Motor neuron (in vitro differentiated cells): ENCODE measurements at places on chromosomes 2 and 18. TPM values are rescaled to one million over a fixed set of nuclear protein-coding genes. Genes with fewer than 3 reads are reported as not detected.

Gene CCDC150
- total RNA-seq, result 2.8 and 4.4 TPM in 2 replicates

Gene OR6B2
- total RNA-seq, result 0.56 TPM in 1 of 2 replicates, not detected in the other

Gene C2orf80
- 0.61 and 1.6 TPM in 2 replicates for total RNA-seq

Gene LAMA1
- 7.4 and 8.8 TPM in 2 replicates for total RNA-seq

Gene C2orf66
- total RNA-seq, result 0.14 and 0.25 TPM in 2 replicates

Gene DAW1
- 0.08 and 0.18 TPM in 2 replicates for total RNA-seq

Gene ESPNL
- total RNA-seq, result 0.11 and 0.38 TPM in 2 replicates

Gene CFC1
- 0.58 TPM in 1 of 2 replicates, not detected in the other for total RNA-seq

Gene MYOM1
- 0.87 and 1.2 TPM in 2 replicates for total RNA-seq

Gene ALPG
- total RNA-seq, result 0.38 and 0.39 TPM in 2 replicates

Gene ADGRF3
- total RNA-seq, result 0.97 and 1.1 TPM in 2 replicates

Gene GPBAR1
- 0.64 and 0.67 TPM in 2 replicates for total RNA-seq

Gene RANBP2
- total RNA-seq, result 45.3 and 49.1 TPM in 2 replicates

Gene ANO7
- 0.71 and 1.1 TPM in 2 replicates for total RNA-seq

Gene CXCR1
- total RNA-seq, result 0.13 TPM in 1 of 2 replicates, not detected in the other

Gene DPP4
- 1.0 and 1.7 TPM in 2 replicates for total RNA-seq

Gene PLB1
- total RNA-seq, result 0.75 and 1.3 TPM in 2 replicates

Gene RTP5
- total RNA-seq, result 0.22 and 1.7 TPM in 2 replicates

Gene FOXD4L1
- total RNA-seq, result 0.15 and 0.16 TPM in 2 replicates

Gene ARHGAP15
- total RNA-seq, result 0.66 and 1.1 TPM in 2 replicates

Gene DNAJC5G
- not detected in 2 replicates for total RNA-seq

Gene UXS1
- total RNA-seq, result 32.5 and 37.5 TPM in 2 replicates

Gene CREB1
- 30.5 and 30.8 TPM in 2 replicates for total RNA-seq

Gene HOXD9
- 2.7 and 3.3 TPM in 2 replicates for total RNA-seq

Gene ZNF396
- total RNA-seq, result 4.7 and 5.1 TPM in 2 replicates

Gene ZCCHC2
- total RNA-seq, result 10.1 and 11.4 TPM in 2 replicates

Gene GPR39
- 1.00 and 1.7 TPM in 2 replicates for total RNA-seq

Gene INPP5D
- 2.6 and 2.7 TPM in 2 replicates for total RNA-seq

Gene SNTG2
- 1.0 and 1.7 TPM in 2 replicates for total RNA-seq

Gene PLA2R1
- 5.0 and 6.0 TPM in 2 replicates for total RNA-seq

Gene BCL11A
- total RNA-seq, result 19.6 and 25.1 TPM in 2 replicates

Gene PIK3C3
- total RNA-seq, result 31.8 and 39.1 TPM in 2 replicates
